ENCODE measurements at places on chromosomes 13 and 19.

DNA sequence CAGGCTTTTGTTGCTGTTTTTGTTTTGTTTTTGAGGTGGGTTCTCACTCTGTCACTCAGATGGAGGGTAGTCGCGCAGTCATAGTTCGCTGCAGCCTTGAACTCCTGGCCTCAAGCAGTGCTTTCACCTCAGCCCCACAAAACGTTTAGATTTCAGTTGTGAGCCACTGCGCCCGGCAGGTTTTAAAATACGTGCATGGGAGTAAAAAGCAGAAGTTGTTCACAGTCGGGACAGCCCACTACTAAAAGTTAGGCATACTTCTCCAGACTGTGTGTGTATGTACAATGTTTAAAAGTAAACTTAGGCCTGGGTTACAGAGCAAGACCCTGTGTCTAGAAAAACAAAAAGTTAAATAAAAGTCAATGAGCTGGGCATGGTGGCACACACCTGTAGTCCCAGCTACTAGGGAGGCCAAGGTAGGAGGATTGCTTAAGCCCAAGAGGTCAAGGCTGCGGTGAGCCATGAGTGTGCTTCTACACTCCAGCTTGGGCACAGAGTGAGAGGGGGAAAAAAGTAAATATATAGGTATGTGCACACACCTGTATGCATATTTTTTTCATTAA, 6.1 kb downstream of the SAFB start:
- DNase-seq, result no peak

- DNase-seq, result no peak
These were observed 42.7 kb downstream of the DCLK1 start for GRCh38 chr13:36088463-36088862.

DNA sequence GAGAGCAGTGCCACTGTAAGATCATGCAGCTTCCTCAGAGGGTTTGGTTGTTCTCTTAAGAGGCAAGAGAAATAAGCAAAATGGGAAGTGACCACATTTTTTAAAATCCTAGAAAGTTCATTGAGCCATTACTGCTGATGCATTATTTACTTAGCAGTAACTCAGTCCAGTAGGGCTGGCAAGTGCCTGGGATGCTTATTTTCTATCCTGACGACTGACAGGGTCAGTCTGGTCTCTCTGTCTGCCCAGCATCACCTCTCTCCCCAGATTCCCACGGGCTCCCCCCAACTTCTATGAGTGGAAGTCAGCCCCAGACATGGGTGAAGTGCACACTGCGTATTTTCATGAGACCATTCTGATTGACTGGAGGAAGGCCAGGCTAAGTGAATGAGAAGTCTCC, 10.4 kb downstream of the SHISA2 start:
- no peak for DNase-seq

- DNase-seq, result no peak
These were observed 395.5 kb upstream of the NBEA start for GRCh38 chr13:34546344-34547250.

GRCh38 chr19:32789429-32789828, 69.9 kb downstream of the TDRD12 start:
- DNase-seq, result no peak

- DNase-seq, result no peak
These were observed 495.8 kb upstream of the KLF12 start for GRCh38 chr13:74629985-74630384.

DNA sequence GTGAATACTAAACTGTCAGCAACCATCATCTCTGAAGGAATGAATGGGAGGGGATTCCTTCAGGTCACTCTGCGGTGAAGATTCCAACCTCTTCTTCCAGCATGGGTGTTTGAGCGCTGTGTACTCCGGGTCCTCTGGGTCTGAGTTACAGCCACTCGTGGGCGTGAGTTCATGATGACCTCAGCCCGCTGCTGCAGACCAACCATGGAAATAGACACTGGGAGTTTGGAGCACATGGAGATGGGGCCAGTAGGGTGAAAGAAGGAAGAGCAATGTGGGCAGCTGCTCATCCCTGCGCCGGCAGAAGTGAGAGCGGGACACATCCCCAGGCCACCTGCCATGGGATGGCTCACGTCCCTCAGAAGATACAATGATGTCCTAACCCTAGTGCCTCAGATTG, 16.8 kb upstream of the RAB20 start:
- DNase-seq, result no peak

GRCh38 chr19:17286263-17286662, 4.6 kb downstream of the ANKLE1 start:
- DNase-seq, result no peak

- no peak for DNase-seq
These were observed 30.6 kb downstream of the FGF9 start for GRCh38 chr13:21701460-21701859.

DNA sequence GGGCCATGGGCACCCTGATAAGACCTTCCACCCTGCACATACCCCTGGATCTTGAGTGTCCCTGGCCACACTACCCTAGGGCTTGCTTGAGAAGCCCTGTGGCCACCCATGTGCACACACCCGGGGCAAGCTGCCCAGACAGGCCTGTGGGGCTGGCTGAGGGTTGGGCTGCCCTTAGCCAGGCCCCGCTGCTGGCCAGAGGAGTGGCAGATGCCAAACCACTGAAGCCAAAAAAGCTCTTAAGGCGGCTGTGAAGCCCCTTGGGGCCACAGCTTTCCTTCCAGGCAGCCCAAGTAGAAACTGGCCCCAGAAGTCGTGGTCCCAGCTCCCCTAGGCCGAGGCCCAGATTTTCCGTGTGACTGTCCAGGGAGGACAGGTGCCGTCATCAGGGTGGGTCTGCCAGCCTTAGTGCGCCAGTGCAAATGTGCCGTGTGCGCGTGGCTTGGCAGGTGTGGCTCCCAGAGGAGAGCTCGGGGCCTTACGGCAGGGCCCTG, 14.8 kb downstream of the CEBPG start:
- DNase-seq, result no peak
